ENCODE measurements at places on chromosomes 7 and 10.
A peak's percentile ranks its signal among the peaks of the same experiment; 100 is the strongest.

- DNase-seq: no peak
Observed at GRCh38 chr10:105774881-105775280, 1133.8 kb downstream of the SORCS3 start.

- no peak for DNase-seq
Observed at GRCh38 chr10:60035984-60036383, 129.6 kb upstream of the CCDC6 start.

- no peak for DNase-seq
Observed at GRCh38 chr10:118835682-118836326, 81.0 kb upstream of the CACUL1 start.

GRCh38 chr7:137703291-137704010 lies 143.3 kb downstream of the DGKI start:
- DNase-seq: no peak

DNA sequence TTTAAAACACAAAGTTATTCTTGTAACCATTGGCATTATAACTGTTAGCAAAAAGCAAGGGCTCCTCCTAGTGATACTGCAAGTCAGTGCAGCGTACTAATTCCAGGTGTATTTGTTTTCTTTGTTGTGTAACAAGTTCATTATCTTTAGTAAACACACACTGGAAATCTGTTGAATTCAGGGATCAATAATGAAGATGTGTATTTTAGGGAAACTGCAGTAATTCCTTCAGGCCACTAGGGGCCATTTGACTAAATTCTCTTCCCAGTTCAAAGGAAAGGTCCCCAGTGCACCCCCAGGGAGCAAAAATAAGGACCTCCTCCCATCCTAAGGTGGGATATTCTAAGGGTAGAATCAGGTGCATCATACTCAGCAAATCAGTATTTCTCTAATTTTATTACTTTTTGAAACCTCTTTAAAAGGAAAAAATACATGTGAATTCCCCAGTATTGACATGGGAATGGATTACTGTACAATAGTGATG lies 158.6 kb upstream of the LYZL1 start:
- DNase-seq: no peak

- no peak for DNase-seq
Observed at GRCh38 chr7:70480927-70481569, 650.9 kb upstream of the GALNT17 start.

- no peak for DNase-seq
Observed at GRCh38 chr7:37784015-37784414, 64.4 kb upstream of the NME8 start.

- peak; percentile 56 for DNase-seq
Observed at GRCh38 chr10:87095236-87095945, 385 bp downstream of the SHLD2 start.

DNA sequence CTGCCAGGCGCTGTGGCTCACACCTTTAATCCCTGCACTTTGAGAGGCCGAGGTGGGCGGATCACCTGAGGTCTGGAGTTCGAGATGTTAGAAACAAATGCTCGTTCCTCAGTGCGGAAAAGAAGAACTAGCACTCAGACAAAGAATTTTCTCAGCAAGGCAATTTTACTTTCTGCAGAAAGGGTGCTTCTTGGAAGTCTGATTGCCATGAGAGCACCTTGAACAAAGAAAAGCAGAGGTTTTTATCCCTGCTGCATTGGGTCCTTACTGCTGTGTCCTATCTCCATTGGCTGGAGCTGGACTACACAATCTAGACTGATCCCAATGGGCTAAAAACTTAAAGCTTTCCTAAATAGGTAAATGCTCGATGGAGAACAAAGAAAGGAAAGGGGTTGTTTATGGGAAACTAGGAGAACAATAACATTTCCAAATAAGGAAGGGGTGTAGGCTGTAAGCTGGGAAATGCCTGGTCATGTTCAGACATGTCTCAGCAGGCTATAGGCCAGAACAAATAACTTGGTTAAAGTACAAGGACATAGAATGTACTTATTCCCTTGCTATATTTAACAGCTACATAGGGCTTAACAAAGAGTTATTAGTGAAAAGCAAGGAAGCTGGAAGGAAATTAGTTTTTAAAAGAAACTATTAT lies 26.1 kb upstream of the ACTR3B start:
- no peak for DNase-seq

DNA sequence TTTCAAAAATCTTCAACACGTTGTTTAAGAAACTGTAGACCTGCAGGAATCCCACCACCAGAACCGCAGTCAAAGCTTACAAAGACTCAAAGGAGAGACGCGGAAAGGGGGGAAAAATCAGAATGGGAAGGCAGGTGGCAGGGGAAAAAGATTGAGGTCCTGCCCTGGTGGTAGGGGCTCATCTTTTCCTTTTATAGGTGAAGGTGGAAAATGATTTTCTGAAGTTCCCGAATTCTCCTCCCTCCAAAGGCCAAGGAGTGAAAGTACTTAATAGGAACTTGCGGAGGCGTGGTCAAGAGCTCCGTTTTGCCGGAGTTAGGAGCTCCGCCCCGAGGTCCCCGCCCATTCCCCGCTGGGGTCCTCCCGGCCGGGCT lies 724 bp downstream of the BBIP1 start:
- DNase-seq: peak; percentile 90

GRCh38 chr7:41403291-41403690 lies 299.6 kb downstream of the INHBA start:
- DNase-seq: no peak

DNA sequence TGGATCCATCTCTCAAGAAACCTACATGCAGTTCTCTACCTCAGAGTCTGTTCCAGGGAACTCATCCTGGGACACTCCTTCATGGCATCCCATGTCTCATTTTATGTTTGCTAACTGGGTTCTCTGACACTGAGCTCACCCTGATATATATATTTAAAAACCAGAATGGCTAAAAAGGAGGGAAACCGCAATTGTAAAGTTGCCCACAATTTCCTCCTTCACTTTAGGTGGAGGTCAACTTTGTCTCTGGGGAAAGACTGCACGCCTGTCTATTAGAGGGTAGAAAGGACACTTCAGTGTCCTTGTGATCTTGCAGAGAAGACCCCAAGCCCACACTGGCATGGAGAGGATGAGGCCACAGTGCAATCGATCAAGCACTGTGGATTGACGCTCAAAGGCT lies 131.7 kb downstream of the TEX36 start:
- no peak for DNase-seq

- DNase-seq: no peak
Observed at GRCh38 chr10:112330162-112330561, 43.8 kb upstream of the ACSL5 start.

GRCh38 chr10:113384181-113384580 lies 168.7 kb upstream of the HABP2 start:
- DNase-seq: no peak

DNA sequence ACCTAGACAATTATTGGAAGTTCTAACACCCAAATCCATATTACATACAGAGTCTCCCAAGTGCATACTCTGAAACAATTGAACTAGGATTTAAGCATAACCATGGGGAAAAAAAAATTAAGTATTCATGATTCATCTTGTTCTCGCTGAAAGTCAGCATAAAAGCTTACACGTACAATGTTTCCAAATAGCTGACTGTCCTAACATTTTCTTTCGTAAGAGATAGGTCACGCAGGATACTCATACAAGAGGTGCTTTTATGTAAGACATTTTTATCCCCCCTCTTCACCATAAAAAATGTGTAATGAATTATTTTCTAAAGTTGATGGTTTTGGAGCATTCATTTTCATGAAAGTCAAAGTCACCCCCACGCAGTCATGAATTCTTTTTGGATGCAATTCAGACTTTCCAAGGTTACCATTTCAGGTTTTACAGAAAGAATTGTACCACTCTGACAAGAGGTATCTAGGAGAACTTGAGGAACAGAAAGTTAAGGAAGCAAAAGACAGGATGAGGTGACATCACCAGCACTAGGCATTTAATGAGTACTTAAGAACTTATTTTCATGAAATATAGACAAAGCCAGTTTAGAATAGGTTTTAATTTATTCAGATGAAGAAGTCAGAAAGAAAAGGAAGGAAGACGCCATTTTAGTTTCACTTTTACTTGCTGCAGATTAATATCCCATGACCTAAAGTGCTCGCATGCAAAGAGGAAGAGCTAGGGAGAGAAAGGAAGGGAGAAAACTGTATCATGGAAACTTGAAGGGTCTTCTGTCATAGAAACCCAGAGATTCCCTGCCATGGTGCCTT lies 55.8 kb downstream of the TMEM26 start:
- no peak for DNase-seq

- no peak for DNase-seq
Observed at GRCh38 chr7:89987665-89988064, 166.6 kb upstream of the STEAP1 start.

DNA sequence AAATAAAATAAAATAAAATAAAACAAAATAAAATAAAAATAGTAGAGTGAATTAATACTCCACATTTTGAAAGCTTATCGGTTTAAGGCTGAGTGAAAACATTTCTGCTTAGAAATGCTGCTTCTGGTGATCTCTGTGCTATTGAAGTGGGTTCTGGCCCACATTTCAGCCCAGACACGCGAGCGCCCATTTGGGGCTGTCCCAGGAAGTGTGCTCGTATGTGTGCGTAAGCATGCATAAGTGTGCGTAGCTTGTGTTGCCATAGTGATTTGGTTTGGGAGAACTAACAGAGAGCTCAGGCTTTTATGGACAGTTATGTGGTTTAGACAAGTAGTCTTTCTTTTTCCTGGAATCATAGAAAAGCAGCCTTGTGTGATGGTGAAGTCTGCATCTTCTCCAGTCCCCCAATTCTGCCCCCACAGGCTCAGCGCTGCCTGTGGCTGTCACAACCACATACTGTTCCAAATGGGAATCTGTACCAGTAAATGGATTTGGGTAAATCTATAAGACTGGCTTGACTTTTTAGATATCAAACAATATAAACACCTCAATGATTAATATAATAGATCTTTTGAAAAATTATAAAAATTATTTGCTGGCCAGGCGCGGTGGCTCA lies 29.8 kb upstream of the PURB start:
- no peak for DNase-seq

DNA sequence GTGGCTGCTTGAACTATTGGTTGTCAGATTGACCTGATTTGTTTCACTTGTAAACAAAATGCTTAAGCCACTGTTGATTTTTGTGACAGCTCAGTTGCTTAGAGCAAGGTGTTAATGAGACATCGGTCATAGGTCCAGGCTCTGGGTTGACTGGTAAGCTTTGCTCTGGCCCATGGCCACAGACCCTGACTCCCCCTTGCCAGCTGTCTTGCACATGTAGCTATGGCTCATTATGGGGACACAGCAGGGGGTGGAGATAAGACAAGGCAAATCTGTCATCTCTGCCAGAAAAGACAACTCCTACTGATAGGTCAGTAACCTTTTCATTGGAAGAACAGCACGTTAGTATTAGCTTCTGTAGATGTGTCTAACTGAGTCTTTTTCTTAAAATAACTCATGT lies 95.3 kb downstream of the KAT6B start:
- DNase-seq: no peak

GRCh38 chr10:112918771-112919170 lies 31.3 kb upstream of the TCF7L2 start:
- no peak for DNase-seq

GRCh38 chr10:130858626-130859025 lies 452.9 kb downstream of the TCERG1L start:
- DNase-seq: no peak

DNA sequence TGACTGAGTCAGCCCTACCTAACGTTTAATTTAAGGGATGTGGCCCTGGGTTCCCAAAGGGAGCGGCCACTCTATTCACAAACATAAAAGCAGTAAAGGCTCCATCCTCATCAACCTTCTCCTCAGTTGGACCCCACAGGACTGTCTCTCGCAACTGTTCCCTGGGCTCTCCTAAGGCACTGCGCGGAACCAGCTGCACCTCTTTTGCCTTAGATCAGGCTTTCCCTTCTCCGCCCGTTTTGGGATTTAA lies 689 bp upstream of the GTPBP4 start:
- DNase-seq: peak; percentile 8

DNA sequence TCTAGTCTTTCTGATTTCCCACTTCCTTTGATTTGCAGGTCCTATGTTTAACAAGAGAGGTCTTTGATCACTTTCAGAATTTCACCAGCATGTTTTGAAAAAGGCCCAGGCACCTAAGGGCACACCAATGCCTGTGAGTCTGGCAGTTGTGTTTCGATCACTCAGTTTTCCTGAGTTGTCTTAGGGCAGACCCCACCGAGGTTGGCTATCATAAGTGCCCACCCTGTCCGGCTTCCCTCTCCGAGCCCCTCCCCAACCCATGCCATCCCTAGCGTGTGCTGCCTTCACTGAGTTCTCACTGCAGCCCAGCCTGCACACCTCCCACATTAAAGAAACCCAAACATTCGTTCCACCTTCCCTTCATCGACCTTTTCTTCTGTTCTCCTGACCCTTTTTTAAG lies 257.9 kb downstream of the GRID1 start:
- no peak for DNase-seq

GRCh38 chr7:112996331-112996871 lies 90.2 kb downstream of the GPR85 start:
- no peak for DNase-seq

- no peak for DNase-seq
Observed at GRCh38 chr7:5774790-5775189, 6.7 kb downstream of the RNF216 start.

GRCh38 chr10:36026656-36027390 lies 384.7 kb upstream of the FZD8 start:
- no peak for DNase-seq

DNA sequence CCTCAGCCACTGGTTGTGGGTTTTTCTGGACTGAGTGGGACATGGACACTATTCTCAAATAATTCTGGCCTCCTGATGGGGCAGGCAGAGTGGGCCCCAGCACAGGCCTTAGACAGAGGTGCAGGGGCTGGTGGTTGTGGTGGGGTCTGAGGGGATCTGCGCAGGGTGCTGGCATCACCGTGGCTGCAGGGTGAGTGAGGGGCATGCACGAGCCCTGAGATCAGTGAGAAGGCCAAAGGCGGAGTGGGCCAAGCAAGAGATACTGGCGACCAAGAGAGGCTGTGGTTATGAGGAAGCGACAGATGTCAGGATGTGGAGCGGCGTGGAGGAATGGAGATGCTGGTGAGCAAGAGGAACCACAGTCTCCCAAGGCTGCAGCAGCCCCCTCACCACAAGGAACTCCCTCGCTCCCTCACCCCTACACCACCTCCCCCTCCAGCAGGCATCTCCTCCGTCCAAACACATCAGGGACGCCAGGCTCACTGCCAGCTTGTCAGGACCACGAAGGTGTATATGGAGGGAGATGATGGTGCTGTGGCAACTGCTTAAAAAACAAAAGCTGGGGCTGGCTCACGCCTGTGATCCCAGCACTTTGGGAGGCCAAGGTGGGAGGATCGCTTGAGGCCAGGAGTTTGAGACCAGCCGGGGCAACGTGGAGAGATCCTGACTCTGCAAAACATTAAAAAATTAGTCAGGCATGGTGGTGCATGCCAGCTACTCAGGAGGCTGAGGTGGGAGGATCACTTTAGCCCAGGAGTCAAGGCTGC lies 9.6 kb downstream of the PRF1 start:
- DNase-seq: no peak
